Urothelium cell line (cell line): ENCODE measurements at places on chromosomes 1 and 21.

DNA sequence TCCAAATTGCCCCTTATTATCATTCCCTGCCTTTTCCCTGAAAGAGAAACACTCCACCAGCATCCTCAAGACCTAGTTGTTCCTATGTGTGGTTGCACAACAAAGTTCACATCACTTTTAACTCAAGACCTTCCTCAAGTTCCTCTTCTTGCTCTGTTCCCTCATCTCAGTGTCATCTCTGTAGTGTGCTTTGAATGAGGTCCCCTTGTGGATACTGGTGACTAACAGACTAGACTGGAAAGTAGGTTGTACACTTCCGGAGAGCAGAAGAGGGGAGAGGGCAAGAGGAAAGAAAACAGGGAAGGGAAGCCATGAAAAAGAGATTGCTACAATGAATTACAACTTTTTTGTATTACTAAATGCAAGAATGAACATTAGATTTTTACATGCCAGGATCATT is 853.8 kb downstream of the USP25 start:
- DNase-seq = no peak

DNA sequence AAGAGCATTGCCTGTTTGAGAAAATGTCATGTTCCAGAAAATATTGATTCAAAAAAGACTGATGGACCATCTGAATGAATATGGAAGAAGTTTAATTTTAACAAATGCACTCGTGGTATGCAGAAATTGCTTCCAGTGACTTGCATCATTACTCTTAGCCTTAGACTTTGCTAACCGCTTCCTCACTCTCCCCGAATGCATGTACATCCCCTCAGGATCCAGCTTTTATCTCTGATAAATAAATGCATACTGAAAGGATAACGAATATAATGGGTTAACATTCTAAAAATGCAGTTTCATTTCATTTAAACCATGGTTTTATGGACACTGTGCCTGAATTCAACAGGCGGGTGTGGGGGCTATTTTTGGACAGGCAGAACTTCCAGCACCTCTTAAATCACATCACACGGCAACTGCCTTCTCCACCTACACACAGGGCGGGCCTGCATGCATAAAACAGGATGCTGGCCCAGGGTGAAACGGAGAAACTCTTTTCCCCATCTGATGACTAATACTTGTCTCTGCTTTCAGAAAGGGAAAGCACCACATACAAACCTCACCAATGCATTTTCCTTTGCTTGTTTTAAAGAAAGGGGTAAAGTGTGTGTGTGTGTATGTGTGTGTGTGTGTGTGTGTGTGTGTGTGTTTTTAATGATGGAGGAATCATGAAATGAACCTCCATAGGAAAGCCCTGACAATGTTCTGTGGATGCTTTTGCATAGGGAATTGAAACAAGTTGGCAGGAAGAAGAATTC is 48.7 kb downstream of the SPAG17 start:
- DNase-seq = peak; percentile 69

GRCh38 chr1:200082329-200082728 is 54.8 kb downstream of the NR5A2 start:
- no peak for DNase-seq

DNA sequence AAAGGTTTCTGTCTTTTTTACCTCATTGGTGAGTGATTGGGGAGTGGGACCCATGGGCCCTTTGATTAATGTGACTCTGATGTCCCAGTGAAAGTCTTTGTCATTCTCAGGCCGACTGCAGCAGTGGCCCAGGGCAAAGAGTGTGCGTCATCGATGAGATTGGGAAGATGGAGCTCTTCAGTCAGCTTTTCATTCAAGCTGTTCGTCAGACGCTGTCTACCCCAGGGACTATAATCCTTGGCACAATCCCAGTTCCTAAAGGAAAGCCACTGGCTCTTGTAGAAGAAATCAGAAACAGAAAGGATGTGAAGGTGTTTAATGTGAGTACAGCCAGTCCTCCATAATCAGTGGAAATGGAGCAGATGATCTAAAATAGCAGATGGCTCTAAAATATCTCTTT is 19.4 kb downstream of the NTPCR start:
- DNase-seq = no peak

DNA sequence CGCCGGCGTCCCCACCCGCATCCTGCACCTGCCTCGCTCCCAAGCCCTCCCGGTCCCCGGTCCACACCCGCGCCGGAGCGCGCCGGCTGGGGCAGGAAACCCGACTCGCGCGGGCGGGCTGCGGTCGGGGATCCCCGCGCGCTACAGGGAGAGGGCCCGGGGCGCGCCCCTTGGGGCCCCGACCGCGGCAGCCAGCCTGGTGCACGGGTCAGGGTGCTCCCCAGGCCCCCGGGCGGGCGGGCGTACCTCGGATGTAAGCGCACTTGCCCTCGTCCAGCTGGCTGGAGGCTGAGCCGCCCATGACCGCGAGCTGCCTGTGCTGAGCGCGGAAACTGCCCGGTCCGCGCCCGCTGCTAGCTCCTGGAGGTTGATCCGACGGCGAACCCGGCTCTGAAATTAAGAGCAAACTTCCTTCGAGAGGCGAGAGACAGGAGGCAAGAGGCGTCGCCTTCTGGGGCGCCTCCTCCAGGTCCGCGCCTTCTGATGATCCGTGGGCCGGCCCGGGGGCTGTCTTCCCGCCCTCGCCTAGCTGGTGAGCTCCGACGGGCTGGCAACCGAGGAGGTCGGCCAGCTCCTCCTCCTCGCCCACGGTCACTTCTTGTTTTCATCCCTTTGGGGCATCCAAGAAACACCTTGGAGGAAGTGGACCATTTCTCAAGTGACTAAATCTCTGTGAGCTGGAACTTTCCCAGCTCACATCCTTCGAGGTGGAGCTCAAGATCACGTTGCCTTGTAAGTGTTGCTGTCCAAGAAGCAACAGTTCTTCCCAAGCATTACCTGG is at the start of gene NIBAN1:
Gene NIBAN1 (minus strand): TSS at position 453 of the 781 bp plus-strand sequence. CDS start 152 bp downstream, at position 301.
- no peak for DNase-seq

- DNase-seq = no peak
Observed at GRCh38 chr21:15054089-15054488, 10.7 kb downstream of the NRIP1 start.

GRCh38 chr1:199821029-199821779 is 206.3 kb upstream of the NR5A2 start:
- no peak for DNase-seq

GRCh38 chr1:197920067-197920396 is 2.9 kb downstream of the LHX9 start:
- DNase-seq = no peak

GRCh38 chr21:36104317-36105300 is 30.3 kb upstream of the CBR3 start:
- no peak for DNase-seq

- no peak for DNase-seq
Observed at GRCh38 chr1:28301368-28302174, 27.3 kb upstream of the MED18 start.

DNA sequence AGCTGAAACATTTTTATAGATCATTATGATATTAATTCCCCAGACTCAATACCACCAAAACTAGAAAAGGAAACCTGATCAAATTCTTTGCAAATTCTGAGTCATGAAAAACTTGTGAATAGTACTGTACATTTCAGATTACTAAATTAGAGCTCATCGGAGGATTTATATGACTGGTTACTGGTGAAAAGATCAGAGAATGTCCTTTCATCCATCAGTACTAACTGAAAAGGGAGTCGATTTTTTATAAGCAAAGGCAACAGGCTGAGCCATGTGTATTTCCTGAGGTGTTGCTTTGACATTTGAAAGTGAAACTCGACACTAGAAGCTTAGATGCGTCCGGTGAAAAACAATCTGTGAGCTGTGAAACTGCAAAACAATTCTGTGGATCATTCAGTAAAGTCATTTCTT is 155.7 kb downstream of the TNFSF18 start:
- DNase-seq = no peak

DNA sequence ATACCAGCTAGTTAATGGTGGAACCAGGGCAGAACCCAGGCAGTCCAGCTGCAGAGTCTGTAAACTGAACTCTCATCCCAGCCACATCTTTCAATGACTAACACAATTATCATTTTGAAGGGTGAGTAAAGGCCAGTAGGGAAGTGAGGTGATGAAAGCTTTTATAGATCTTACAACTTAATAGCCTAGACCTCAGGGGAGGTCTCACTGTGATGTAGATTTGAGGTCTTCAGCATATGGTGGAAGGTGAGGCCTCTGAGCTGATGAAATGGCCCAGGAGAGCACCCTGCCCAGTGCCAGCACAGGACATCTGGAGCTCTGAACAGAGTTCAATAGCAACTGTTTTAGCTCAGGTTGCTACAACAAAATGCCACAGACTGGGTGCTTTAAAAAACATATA is 44.8 kb upstream of the POU2F1 start:
- no peak for DNase-seq

- DNase-seq = no peak
Observed at GRCh38 chr1:109454497-109455133, 11.7 kb upstream of the SYPL2 start.

DNA sequence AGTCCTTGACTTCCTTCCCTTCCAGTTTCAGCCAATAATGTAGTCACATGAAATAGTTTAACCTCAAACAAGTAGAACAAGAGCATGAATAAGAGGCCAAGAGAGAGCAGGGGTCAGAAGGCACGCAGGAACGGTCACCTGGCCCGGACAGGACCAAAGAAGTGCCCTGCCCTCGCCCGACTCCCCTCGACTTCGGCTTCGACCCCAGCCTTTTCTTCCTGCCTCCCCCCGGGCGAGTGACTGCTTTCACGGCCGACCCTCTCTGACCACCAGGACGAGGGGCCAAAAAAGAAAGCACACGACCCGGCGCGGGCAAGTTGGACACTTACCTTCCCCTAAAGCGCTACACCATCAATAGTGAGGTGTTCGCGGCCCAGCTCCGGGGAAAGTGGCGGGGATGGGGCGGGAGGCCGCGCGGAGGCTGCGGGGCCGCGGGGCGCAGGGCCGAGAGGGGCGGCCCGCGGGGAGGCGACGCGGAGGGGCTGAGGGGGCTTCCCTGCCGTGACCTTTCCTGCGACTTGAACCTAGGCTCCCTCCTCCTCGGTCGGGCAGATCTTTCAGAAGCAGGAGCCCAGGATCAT is 519 bp downstream of the RERE start:
- DNase-seq = no peak

GRCh38 chr1:159088546-159089183 is 12.1 kb upstream of the AIM2 start:
- no peak for DNase-seq

DNA sequence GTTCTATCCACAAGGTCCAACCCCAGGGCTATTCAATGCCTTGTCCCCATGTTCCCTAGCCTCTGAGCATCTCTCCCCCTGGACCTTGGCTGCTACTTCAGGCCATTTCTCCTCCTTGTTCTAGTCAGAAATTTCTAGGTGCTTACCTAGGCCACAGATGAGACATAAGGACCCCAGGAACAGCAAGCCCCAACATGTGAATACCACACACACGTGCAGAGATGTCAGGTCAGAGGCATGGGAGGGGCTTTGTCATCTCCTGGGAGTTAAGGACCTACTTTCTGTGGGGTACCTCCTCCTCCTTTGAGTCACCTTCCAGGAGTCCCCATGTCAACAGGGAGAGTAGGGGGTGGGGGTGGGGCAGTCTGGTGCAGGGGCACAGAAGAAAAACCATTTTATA is 7.1 kb upstream of the RGS16 start:
- DNase-seq = no peak

GRCh38 chr1:194273660-194274059 is 1087.2 kb upstream of the B3GALT2 start:
- DNase-seq = no peak

- DNase-seq = no peak
Observed at GRCh38 chr1:66210635-66211244, 323.2 kb upstream of the SGIP1 start.

GRCh38 chr1:98766255-98766654 is 104.7 kb downstream of the SNX7 start:
- DNase-seq = no peak

- no peak for DNase-seq
Observed at GRCh38 chr1:234838182-234838581, 228.2 kb upstream of the IRF2BP2 start.

DNA sequence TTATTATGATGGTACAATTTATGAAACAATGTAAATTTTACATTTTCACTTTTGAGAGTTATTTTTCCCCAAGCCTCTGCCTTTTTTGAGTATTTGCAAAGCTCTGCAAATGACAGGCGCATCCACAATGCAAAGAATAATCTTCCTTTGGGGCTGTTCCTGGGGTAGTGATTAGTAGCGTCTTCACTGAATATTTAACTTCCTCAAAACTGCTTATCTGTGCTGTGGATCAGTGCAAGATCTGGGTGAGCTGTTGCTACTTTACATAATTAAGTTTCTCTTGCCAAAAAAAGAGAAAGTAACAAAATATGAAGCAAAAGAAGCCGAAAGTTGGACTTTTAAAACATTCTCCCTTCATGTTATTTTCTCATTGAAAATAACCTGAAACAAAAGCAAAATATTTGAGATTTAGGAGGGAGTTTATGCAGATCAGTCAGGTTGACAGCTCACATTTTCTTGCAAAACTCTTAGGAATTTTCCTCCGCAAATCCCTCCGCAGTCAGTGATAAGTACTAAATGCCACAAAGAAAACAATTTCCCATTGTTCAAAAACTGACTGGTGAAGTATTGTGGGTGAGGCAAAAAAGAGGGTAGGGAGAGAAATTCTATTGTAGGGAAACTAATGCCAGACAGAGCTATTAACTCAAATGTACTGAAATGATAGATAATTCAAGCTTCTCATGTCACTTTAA is 276.4 kb upstream of the B3GALT2 start:
- peak; percentile 1 for DNase-seq

DNA sequence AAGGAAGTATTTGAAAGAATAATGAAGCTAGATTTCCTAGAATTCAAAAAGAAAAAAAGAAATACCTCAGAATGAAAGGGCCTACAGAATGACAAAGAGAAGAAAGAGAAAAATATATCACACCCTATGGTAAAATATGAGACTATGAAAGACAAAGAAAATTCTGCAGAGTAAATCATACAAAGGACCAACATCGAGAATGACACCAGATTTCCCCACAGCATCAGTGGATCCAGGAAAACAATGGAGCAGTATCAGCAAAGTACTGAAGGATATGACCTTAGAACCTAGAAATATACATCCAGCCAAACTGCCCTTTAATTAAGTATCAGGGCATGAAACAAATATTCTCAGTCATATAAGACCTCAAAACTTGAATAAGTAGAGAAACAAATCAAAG is 21.2 kb upstream of the IFNAR2 start:
- no peak for DNase-seq

DNA sequence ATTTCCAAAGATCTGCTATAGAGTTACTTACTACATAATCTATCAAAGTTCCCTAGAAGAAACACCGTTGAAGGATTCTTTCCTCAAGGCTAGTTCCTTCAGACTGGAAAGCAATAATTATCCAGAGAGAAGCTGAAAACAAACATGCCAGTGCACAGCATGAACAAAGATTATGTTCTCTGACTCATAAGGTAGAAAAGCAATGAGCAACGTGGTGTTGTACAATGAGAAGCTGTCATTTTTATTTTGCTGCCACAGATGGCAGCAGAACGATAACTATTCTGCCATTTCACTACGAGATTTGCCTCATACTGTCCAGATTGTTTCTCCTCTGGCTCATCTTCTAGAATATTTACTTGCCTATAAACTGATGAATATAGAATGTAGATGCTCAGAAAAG is 10.7 kb downstream of the EXTL2 start:
- no peak for DNase-seq

GRCh38 chr1:196043268-196043667 is 565.0 kb downstream of the KCNT2 start:
- no peak for DNase-seq
